ENCODE measurements at places on chromosomes 12 and 14. TPM values are rescaled to one million over a fixed set of nuclear protein-coding genes. Genes with fewer than 3 reads are reported as not detected.

Gene MSI1
- not detected for total RNA-seq

Gene TAS2R8
- not detected for total RNA-seq

Gene PMEL
- total RNA-seq = 0.13 TPM

DNA sequence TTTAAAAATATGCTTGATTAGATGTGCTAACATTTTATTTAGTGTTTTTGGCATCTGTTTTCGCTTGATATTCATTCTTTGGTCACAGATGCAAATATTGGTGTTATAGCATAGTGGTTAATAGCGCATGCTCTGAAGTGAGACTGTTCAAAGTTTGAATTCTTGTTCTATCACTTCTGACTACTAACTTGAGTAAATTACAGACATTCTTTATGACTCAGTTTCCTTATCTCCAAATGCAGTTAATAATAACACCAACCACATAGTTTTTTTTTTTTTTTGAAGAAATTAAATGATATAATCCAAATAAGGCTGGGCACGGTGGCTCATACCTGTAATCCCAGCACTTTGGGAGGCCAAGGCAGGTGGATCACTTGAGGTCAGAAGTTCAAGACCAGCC is 81.0 kb downstream of the TMX1 start:
- H3K27ac ChIP-seq = no peak overlapping the region
- H3K36me3 ChIP-seq = no peaks in the 10 kb centered on the region
- no peak for DNase-seq
- no peak overlapping the region for H3K4me3 ChIP-seq

- no peak overlapping the region for H3K27ac ChIP-seq
- no peak for DNase-seq
- H3K36me3 ChIP-seq = no peaks in the 10 kb centered on the region
- no peak overlapping the region for H3K4me3 ChIP-seq
- no peaks in the 10 kb centered on the region for H3K4me1 ChIP-seq
Observed at GRCh38 chr12:30074916-30075315, 291.2 kb upstream of the TMTC1 start.

DNA sequence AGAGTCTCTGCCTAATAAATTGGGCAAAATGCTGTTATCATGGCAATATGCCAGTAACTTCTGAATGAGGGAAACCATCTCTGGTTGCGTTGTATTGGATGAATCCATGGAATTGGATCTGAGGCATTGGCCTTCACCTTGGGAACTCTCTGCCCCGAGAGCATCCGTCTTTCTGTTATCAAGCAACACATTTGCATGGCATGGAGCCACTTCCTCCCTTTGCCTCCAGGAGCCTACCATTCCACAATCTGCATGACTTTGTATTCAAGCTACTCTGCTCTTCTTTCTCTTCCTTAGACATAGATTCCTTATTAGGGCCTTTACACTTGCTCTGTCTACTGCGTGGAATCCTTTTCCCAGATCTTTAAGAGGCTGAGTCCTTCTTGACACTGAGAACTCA is 57.2 kb downstream of the RIC8B start:
- H3K4me3 ChIP-seq = no peak overlapping the region
- no peaks in the 10 kb centered on the region for H3K4me1 ChIP-seq

DNA sequence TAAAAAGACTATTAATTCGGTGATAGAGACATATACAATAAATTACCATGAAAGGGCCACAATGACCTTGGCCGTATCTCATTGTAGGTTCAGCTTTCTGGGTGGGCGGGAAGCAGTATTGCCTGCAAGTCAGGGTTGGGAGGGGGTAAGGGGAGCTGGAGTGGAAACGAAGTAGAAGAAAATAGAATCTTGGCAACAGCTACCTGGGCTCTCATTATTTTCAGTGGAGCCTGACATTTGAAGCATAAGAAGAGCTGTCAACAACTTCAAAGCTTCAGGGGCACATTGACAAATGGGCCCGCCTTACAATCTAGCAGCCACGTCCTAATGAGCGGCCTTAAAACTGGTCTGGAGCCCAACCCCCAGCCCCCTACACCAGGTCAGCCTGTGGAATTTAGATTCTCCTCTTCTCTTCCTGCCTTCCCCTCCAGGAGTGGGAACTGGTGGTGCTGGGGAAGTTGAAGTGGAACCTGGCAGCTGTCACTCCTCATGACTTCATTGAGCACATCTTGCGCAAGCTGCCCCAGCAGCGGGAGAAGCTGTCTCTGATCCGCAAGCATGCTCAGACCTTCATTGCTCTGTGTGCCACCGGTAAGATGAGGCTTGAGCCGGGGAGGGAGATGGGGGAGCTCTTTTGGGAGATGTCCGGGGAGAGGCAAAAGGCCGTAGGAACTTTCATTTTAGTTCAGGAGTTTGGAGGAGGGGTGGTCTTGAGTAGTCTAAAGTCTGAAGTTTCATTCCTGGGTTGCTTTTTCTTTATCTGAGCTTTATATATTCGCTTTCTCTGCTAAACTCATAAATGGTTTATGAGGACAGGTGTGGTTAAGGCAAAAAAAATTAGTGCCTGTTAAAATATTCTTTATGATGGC is 5.0 kb downstream of the CCND2 start:
- DNase-seq = no peak
- H3K4me3 ChIP-seq = no peak overlapping the region
- H3K27me3 ChIP-seq = peaks cover 57% of the 10 kb centered on the region
- H3K27ac ChIP-seq = no peak overlapping the region
- no peaks in the 10 kb centered on the region for H3K4me1 ChIP-seq

DNA sequence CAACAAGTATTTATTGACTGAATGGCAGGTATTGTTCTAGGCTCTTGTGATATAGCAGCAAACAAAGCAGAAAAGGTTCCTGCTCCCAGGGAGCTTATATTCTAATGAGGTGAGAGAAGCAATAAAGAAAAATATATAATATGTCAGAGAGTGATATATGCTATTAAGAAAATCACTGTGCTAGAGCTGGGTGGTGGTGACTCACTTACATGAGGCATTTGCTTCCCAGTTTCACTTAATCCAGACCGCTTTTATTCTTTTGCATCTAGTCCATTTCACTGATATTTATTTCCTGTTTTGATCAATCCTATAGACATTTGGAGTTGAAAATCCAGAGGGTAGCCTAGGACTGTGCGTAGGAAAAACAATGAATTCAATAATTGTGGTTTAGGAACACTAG is 17.5 kb downstream of the TRHDE start:
- H3K36me3 ChIP-seq = no peaks in the 10 kb centered on the region
- peak; percentile 24 for DNase-seq
- H3K27me3 ChIP-seq = no peaks in the 10 kb centered on the region
- H3K27ac ChIP-seq = no peak overlapping the region

DNA sequence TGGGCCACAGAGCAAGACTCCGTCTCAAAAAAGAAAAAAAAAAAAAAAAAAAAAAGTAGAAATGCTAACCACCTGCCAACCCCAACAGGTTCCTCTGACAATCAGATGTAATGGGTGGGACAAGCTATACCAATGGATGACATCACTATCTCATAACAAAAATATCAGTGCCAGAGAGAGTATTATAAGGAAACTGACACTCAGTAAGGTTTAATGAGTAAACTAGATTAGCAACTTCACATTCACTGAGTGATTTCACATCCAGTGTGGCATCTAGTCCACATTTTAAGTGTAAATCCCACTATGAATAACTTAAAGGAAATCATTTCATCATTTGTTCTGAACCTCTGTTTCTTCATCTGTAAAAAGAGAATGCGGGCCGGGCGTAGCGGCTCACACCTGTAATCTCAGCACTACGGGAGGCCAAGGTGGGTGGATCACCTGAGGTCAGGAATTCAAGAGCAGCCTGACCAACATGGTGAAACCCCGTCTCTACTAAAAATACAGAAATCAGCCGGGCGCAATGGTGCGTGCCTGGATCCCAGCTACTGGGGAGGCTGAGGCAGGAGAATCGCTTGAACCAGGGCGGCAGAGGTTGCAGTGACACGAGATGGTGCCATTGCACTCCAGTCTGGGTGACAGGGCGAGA is 1.8 kb downstream of the SART3 start:
- H3K4me3 ChIP-seq = peak overlapping the region; percentile 98
- DNase-seq = no peak
- no peaks in the 10 kb centered on the region for H3K27me3 ChIP-seq
- peaks cover 15% of the 10 kb centered on the region for H3K4me1 ChIP-seq
- no peak overlapping the region for H3K27ac ChIP-seq

GRCh38 chr14:92719421-92719820 is 29.0 kb downstream of the LGMN start:
- peak; percentile 68 for DNase-seq
- peak overlapping the region; percentile 54 for H3K27ac ChIP-seq
- H3K4me1 ChIP-seq = peaks cover 11% of the 10 kb centered on the region
- no peak overlapping the region for H3K4me3 ChIP-seq

GRCh38 chr12:2772370-2772769 is 22.4 kb upstream of the FKBP4 start:
- H3K4me1 ChIP-seq = no peaks in the 10 kb centered on the region
- H3K36me3 ChIP-seq = no peaks in the 10 kb centered on the region
- no peak for DNase-seq
- H3K27me3 ChIP-seq = peaks cover 6% of the 10 kb centered on the region

GRCh38 chr14:68282479-68283377 is 463.1 kb downstream of the RAD51B start:
- H3K4me3 ChIP-seq = no peak overlapping the region
- H3K27ac ChIP-seq = no peak overlapping the region
- H3K4me1 ChIP-seq = peaks cover 20% of the 10 kb centered on the region
- no peaks in the 10 kb centered on the region for H3K36me3 ChIP-seq
- no peak for DNase-seq

DNA sequence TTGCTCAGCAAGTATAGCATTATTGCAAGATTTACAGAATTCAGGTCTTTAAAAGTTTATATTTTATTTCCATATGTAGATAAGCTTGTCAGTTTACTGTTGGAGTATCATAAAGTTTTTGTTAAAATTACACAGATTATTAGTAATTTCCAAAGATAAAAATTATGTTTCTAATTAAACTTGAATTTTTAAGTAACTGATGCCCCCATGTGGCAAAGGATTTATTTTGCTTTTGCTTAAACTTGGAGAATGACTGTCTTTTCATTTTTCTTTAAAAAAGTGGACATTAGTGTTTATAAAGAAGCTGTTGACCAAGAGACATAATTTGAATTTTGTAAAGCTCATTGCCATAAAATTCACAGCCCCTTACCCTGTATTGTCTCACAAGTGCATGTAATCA is 45.8 kb downstream of the ETNK1 start:
- peak; percentile 32 for DNase-seq
- no peaks in the 10 kb centered on the region for H3K36me3 ChIP-seq
- H3K27me3 ChIP-seq = no peaks in the 10 kb centered on the region

GRCh38 chr12:53268630-53269562 is 797 bp downstream of the ESPL1 start:
- no peaks in the 10 kb centered on the region for H3K36me3 ChIP-seq
- DNase-seq = peak; percentile 28
- no peaks in the 10 kb centered on the region for H3K27me3 ChIP-seq

DNA sequence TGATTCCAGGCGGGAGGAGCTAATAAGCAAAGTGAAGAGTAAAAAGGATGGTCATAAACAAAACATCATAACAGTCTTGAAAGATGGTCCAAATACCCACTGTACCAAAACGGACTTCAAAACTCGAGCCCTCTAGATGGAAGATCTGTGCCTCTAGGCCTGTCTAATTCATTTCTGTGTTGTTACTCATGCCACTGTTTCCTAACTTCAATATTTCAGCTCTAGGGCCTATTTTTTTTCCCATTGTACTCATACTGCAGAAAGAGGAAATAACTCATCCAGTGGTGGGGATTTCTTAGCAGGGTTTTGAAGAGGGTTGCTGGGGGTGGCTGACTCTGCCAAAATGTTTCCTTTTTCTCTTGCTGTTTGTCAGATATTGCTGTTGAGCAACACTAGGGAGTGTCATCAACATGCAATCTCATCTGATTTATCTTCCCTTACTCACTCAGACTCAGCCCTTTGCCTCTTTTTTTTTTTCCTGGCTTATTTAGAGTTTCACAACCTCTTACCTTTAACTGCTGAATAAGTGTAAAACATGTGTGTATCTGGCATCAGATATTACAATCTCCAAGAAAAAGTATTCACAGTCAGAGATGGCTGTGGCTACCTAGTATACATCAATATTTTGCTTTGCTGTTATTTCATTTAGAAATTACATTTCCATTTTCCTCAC is 189.6 kb downstream of the DUSP6 start:
- H3K4me3 ChIP-seq = 0 out of 2 replicates have a peak overlapping the region, but pooled peaks have one; percentile 14
- peak; percentile 98 for DNase-seq
- peak overlapping the region; percentile 94 for H3K27ac ChIP-seq
- no peaks in the 10 kb centered on the region for H3K27me3 ChIP-seq

GRCh38 chr14:52937869-52938268 is 13.0 kb downstream of the FERMT2 start:
- peaks cover 78% of the 10 kb centered on the region for H3K4me1 ChIP-seq
- no peak overlapping the region for H3K4me3 ChIP-seq
- peaks cover 10% of the 10 kb centered on the region for H3K36me3 ChIP-seq
- H3K27ac ChIP-seq = peak overlapping the region; percentile 20
- no peak for DNase-seq

- no peaks in the 10 kb centered on the region for H3K4me1 ChIP-seq
- no peak overlapping the region for H3K4me3 ChIP-seq
- no peaks in the 10 kb centered on the region for H3K36me3 ChIP-seq
- H3K27ac ChIP-seq = no peak overlapping the region
- H3K27me3 ChIP-seq = no peaks in the 10 kb centered on the region
Observed at GRCh38 chr12:109170324-109170723, 53.9 kb downstream of the ACACB start.

GRCh38 chr14:104788873-104789663 is 6.5 kb downstream of the AKT1 start:
- peaks cover 10% of the 10 kb centered on the region for H3K4me1 ChIP-seq
- H3K36me3 ChIP-seq = no peaks in the 10 kb centered on the region
- H3K4me3 ChIP-seq = no peak overlapping the region
- no peaks in the 10 kb centered on the region for H3K27me3 ChIP-seq
- no peak overlapping the region for H3K27ac ChIP-seq

- peaks cover 71% of the 10 kb centered on the region for H3K36me3 ChIP-seq
- H3K27ac ChIP-seq = no peak overlapping the region
- peak; percentile 26 for DNase-seq
- 0 out of 2 replicates have a peak, but pooled peaks cover 3% of the 10 kb centered on the region for H3K4me1 ChIP-seq
- H3K4me3 ChIP-seq = no peak overlapping the region
Observed at GRCh38 chr14:31122098-31122611, 85.4 kb downstream of the HECTD1 start.

- no peaks in the 10 kb centered on the region for H3K27me3 ChIP-seq
- peak; percentile 55 for DNase-seq
- H3K36me3 ChIP-seq = no peaks in the 10 kb centered on the region
- H3K27ac ChIP-seq = no peak overlapping the region
- no peak overlapping the region for H3K4me3 ChIP-seq
- H3K4me1 ChIP-seq = no peaks in the 10 kb centered on the region
Observed at GRCh38 chr12:99810718-99811593, 163.4 kb downstream of the GARIN6 start.

GRCh38 chr12:121520586-121521086 is 60.2 kb downstream of the KDM2B start:
- H3K27ac ChIP-seq = no peak overlapping the region
- H3K36me3 ChIP-seq = no peaks in the 10 kb centered on the region
- DNase-seq = no peak
- H3K27me3 ChIP-seq = no peaks in the 10 kb centered on the region
- H3K4me3 ChIP-seq = no peak overlapping the region

- DNase-seq = no peak
- H3K4me1 ChIP-seq = no peaks in the 10 kb centered on the region
- H3K36me3 ChIP-seq = no peaks in the 10 kb centered on the region
- no peak overlapping the region for H3K4me3 ChIP-seq
- peaks cover 33% of the 10 kb centered on the region for H3K27me3 ChIP-seq
- H3K27ac ChIP-seq = no peak overlapping the region
Observed at GRCh38 chr12:66638666-66639065, 40.2 kb downstream of the GRIP1 start.

Data from GM23248 (cell line).